ENCODE measurements at places on chromosomes 12 and 14. TPM values are rescaled to one million over a fixed set of nuclear protein-coding genes. Genes with fewer than 3 reads are reported as not detected.

DNA sequence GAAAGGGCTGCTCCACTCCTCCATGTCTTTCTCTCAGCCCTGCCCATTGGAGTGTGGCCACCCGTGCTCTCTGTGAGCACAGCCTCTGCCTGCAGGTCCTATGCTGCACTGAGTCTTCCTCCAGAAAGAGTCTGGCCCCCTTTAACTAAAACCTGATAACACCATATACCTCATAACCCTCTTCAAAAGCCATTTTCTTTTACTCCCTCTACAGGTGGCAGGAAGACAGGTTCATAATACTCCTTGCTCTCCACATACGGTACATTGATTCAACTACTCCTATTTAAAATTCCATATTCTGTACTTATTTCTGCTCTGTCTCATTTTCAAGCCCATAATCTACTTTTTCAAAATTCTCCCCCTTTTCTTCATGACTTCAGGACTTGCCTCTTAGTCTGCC, 144.0 kb downstream of the HELB start:
- no peak for DNase-seq

- DNase-seq = no peak
These were observed 15.4 kb upstream of the MIA2 start for GRCh38 chr14:39218171-39218769.

GRCh38 chr12:43347026-43347425, 205.0 kb downstream of the ADAMTS20 start:
- DNase-seq = no peak

- peak; percentile 89 for DNase-seq
These were observed 891.1 kb downstream of the TMEM121 start for GRCh38 chr14:106417224-106418049.

- no peak for DNase-seq
These were observed 69.9 kb downstream of the DDX51 start for GRCh38 chr12:132074216-132074615.

DNA sequence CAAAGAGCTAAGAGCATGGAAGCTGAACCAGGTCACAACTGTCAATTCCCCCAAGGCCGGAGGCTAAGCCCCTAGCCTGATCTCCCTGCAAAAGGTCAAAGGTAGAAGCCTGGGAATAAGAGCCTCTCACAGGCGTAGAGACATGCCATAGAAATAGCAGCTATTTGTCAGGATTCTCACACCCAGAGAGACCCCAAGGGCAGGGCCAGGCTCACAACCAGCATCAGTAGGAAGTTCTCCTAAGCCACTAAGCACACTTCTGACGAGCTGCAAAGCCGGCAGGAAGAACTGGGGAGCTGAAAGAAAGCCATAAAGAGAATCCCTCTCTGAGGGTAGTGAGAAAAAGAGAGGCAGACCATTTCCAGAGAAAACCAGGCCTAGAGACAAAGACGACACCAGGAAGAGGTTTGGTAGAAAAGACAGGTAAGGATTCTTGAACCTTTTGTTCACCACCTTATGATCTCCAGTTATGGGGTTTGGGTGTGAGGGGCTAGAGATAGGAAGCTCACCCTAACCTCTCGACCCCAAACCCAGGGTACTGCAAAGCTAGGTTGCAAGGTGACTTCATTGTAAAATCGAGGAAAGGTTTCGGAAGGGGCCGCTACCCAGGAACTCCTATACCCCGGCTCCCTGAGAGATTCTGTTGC, 1.0 kb downstream of the SMARCC2 start:
- DNase-seq = no peak

DNA sequence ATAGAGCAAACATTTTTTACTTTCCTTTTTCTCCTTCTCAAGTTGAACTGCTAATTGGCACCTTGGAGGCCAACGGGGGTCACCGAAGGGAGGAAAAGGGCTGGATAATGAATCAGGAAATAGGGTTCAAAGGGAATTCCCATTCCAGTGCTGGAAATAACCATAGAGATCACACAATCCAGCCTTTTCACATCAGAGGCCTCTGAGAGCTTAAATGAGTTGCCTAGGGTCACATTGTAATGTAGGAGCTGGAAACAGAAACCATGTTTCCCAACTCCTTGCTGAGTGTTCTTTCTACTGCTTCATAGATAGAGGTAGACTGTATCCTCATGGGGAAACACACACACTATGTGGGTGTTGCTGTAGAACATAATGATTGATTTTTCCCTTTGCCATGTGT, 60.6 kb upstream of the DDHD1 start:
- no peak for DNase-seq

- DNase-seq = no peak
These were observed 612 bp downstream of the TRAPPC6B start for GRCh38 chr14:39169541-39169900.

INHBC gene
- total RNA-seq = 0.17 TPM

DNA sequence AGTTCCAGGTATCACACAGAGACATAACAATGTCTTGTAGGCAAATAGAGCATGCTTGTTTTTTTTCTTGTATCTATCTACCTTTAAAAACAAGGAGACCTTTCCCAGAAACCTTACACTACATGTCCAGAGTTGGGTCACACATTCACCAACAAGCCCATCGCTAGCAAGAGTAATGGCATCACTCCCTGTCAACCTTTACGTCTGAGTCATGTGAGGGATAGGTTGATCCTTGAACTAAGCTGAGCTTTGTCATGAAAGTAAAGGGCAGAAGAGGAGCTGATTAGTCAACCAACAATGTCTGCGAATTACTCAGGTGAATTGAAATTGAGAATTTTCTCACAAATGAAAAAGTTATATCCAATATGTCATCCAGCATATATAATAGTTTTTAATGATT, 219.4 kb downstream of the CNTN1 start:
- DNase-seq = no peak

GRCh38 chr12:117322428-117322827, 39.0 kb downstream of the NOS1 start:
- DNase-seq = no peak

DNA sequence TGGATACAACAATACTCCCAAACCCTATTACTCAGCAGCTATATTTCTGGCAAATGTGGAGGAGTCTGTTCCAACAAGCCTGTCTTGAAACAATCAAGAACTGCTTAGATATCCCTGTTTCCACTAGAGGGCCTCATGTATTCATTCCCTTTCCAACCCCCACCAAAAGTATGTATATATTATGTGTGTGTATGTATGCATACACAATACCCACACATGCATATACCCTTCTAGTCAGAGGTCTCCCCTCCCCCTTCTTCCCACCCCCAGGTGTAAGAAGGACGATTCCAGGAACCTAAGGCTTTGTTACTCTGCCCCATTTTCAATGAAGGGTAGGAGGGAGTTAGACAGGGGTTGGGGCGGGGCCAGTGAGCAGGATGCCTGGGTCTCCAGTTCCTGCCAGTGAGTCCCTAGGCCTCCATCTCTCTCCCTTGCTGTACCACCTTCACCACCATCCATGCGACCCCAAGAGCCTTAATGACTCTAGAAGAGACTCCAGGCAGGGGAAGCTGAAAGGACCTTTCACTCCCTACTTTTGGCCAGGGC, at the start of gene DGKA:
Gene DGKA, plus strand, starts transcription at position 392 of the 546 bp plus-strand sequence. CDS start 5,342 bp downstream, outside the sequence.
- peak; percentile 64 for DNase-seq

PLA2G1B gene
- total RNA-seq = not detected

DNA sequence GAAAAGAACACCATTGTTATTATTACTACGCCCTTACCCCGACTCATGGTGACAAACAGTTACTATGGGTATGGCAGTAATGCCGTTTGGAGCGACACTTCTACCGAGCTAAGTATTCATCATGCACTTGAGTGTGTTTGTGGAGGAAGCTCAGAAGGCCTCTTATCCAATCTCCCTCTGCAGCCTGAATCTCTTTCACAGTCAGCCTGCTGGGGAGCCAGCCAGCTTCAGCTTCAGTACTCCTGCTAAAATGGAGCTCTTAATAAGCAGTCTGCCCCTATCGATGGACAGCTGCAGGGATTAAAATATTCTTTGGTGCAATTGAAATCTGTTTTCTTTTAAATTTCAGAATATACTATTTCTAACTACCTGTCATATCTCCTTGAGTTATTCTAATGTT, 24.7 kb upstream of the ATP5MC2 start:
- DNase-seq = no peak

GPR68 gene
- total RNA-seq = 0.53 TPM

SOX5 gene
- 17.2 TPM for total RNA-seq

- no peak for DNase-seq
These were observed 24.2 kb downstream of the CHST11 start for GRCh38 chr12:104480826-104481440.

DNA sequence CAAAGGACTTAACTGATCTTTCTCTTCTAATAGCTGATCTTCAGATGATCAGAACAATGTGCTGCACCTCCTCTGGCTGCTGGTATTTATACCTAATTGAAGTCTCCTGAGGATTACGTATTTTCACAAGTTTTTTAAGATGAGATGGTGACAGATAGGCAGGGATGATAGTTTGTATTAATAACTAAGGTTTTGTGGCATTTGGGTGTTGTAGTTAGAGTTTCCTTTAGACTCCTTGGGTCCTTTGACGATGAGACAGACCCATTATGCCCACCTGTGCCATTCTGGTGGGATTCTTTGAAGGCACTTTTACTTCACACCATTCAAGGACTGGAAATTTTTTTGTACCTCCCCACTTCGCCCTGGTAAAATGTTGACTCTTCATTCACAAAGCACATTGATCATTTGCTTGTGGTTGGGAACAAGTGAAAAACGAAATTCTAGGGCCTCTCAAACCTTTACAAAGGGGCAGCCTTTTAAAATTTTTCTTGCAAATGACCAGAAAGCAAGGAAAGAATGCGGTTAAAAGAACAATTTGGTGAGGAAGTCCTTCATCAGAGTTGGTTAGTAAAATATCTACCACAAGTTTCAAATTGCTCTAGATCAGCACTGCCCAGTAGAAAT, at the start of gene IFNG:
Gene IFNG, minus strand, starts transcription at position 60 of the 624 bp plus-strand sequence. CDS start 125 bp downstream, outside the sequence.
- no peak for DNase-seq

RBP5 gene
- total RNA-seq = 0.63 TPM

SMOC1 gene
- total RNA-seq = not detected

DNA sequence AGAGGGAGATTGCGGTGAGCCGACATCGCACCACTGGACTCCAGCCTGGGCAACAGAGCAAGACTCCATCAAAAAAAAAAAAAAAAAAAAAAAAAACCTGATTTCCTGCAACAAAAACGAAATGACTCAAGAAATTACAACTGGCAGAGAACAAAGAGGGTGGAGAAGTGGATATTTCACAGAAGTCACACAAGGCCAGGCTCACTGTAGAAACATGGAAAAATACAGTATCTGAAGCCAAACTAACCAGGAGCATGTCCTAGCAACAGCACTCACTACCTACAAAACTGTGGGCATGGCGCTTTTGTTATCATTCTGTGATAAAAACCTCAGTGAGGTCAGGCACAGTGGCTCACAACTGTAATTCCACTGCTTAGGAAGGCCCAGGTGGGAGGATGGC, 11.7 kb upstream of the MMP17 start:
- DNase-seq = no peak

DNA sequence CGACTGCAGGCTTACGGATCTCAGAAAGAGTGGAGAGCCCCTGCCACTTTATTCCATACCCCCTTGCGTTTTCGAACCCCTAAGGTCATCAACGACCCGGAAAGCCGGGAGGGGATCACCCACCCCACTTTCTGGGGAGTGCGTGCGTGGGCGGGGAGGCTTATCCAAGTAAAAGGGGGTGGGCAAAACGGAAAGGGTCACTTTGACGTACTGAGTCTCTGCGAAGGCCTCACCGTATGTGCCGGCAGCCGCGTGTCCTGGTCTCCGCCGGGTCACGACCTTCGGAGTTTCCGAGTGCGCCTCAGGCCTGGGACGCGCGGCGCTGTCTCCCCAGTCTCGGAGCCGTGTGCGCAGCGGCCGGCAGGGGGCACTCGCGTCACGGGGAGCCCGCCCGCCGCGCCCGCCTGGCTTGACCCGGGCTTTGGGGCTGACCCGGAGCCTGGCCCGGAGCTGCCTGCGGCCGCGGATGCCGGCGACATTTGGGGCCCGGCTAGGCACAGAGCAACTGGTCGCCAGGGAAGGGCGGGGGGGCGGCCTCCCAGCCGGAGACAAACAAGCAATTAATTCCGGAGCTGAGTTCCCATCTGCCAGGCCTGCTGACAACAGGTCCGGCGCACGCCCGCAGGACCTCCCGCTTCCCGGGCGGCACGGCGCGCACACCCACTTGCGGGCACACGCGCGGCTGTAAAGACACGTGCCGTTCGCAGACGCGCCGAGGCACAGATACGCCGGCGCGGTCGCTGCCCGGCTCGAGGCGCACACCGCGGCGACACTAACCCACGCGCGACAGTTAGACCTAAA, 890 bp upstream of the KIF26A start:
- peak; percentile 72 for DNase-seq

GRCh38 chr14:67270145-67270753, 29.0 kb downstream of the PALS1 start:
- DNase-seq = no peak

DNA sequence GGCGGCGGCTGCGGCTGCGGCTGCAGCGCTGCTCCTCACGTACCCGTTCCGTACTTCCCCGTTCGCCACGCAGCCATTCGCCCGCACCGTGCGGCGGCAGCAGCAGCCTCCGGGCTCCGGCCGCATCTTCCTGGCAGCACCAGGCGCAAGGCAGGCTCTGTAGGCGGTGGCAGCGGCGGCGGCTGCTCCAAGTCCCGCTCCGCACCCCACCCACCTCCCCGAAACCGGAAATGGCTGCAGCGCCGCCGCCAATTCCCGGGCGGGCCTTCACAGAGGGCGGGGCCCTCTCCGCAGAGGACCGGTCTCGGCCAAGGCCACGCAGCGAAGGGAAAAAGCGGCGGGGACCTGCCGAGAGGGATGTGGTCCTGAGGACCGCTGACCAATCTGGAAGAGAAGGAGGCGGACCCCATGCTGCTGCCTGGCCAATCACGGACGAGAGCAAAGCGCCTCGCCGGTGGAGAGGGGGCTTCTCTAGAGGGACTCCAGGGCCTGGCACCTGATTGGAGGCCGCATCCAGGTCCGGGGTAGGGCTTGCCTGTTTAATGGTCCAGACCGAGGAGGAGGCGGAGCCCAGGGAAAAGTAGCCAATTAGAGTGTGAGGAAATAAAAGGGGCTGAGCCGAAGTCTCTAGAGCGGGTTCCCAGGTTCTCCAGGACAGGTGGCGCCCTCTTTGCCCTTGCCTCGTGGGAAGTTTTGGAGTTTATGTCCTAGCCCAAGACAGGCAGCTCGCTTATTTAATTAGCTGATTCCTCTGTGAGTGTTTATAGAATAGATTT, at the start of gene SPTLC2:
Gene SPTLC2, minus strand, starts transcription at position 184 of the 776 bp plus-strand sequence. Its CDS starts 58 bp downstream, at position 126.
- peak; percentile 99 for DNase-seq

ANO4 gene
- total RNA-seq = not detected

DNA sequence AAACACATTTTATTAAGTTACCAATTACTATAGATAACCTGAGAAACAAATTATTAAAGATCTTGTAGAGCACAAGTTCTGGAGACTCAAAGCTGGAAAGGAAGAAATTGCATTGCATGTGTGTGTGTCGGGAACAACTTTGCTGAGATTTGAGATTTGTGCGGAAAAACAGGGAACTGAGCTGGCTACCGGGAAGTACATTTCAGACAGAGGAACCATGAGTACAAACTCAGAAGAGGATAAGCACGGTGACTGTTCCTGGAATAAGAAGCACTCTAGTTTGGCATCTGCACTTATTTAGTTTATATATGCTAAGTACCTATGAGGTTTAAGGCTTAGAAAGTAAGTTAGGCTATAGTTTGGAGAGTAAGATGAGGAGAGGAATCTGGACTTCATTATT, 97.8 kb downstream of the DACT1 start:
- DNase-seq = no peak

All from B cell (primary cell).